ENCODE measurements at places on chromosomes 2 and 18.
A peak's percentile ranks its signal among the peaks of the same experiment; 100 is the strongest.

DNA sequence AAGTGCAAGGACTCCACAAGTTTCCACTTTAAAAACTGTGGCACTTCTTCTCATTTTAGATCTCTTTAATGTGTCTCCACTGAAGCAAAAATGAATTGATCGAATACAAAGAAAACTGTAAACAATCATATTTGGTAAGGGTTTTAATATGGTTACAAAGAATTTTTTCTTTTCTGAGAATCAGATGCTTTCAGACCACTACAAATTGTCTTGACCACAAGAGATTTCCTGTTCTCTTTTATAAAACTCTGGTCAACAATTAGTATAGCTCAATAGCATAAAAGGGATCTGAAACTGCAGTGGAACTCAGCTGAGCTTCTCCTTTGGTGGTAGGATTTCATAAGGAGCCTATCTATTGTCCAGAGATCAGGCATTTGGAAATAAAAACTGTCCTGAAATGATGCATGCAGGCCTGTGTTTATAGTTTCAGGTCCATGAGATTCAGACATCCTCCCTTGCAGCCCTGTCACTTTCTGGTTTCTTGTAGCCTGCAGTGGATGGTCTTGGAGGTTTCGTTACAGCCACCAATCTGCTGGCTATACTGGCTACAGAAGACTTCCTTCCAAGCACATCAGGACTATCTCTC is 120.0 kb downstream of the DOCK10 start:
- no peak for DNase-seq

- no peak for DNase-seq
Observed at GRCh38 chr18:3903337-3903736, 453.4 kb downstream of the TGIF1 start.

DNA sequence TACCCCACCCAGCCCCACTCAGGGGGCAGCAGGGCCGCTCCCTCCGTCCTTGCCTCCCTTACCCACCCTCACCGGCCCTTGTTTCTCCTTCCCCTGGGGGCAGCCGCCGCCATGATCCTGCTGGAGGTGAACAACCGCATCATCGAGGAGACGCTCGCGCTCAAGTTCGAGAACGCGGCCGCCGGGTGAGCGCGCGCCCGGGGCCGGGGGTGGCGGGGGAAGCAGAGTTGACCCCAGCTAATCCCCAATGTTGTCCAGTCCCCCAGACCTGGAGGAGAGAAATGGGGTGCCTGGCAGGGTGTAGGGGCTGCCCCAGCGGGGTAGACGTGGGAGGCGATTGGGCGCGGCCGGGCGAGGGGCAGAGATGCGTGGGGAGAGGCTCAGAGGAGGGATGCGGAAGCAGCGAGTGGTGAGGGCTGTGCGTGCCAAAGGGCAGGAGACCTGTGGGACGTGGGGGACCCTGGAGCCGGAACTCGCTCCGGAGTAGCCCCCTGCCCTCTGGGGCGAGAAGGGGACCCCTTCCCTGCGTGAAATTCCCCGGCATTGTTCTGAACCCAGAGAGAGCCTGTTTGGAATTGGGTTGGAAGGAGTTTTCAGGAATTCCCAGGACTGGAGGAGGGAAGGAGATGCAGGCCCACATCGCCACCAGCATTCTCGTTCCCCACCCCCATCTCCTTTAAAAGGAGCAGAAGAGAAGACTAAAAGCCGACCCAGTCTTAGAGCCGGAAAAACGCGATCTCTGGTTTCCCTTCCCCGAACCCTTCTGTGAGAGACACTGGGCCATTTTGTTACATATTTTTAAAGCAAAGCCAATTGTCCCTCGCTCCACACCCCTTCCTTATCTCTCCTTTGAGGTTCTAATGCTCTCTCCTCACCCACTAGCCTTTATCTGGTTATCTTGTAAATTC is 625 bp downstream of the ARPC2 start:
- peak; percentile 38 for DNase-seq

GRCh38 chr2:200416878-200417277 is 93.0 kb downstream of the KCTD18 start:
- DNase-seq: no peak

GRCh38 chr2:128594953-128595677 is 276.4 kb upstream of the HS6ST1 start:
- DNase-seq: no peak

DNA sequence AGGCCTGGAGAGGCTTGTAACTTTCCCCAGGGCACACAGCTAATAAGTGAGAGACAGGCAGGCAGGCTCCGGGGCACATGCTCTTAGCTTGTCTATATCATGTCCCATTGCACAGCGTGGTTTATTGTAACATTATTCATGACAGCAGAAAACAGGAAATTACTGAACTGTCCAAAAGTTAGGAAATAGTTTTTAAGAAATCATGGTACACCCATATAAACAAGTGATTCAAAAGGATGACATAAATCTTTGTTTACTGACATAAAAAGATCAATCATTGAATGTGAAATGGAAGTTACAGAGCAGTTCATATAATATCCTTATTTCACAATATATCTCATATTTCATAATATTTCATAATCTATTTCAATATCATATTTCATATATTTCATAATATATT is 34.3 kb upstream of the TXNDC2 start:
- no peak for DNase-seq

GRCh38 chr2:108363024-108363907 is 14.5 kb upstream of the SULT1C4 start:
- no peak for DNase-seq

DNA sequence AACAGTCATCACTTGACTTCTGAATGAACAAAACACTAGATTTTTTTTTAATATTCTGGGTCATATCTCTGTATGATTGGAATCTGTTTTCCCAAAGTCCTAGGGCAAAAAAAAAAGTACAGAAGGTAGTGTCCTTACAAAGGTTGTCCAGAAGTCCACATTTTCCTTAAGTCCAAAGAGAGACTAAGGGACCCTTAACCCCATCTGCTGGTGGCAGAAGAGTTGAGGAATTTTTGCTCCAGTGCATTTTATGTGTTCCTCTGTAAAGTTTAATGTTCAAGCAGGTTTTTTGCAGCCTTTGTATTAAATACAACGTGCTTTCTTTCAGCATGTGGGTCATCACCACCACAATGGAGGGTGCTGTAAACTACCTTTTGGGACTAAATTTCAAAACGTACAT is 215.9 kb downstream of the SP3 start:
- DNase-seq: no peak

DNA sequence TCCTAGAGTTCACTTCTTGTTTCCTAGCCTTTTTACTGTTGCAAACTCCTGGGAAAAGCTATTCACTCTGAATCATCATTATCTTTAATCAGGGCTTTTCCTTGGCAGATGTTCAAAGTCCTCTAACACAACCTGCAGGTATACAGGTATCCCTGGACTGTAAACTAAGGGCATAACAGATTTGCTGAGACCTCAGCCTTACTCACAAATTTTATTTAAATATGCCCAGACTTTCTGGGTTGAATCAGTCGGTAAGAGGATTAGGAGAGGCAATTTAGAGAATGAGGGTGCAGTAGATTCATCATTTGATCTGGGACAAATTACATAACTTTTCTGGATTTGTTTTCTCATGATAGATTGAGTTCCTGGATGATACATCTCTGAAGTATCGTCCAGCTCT is 217.8 kb upstream of the STON1 start:
- no peak for DNase-seq

DNA sequence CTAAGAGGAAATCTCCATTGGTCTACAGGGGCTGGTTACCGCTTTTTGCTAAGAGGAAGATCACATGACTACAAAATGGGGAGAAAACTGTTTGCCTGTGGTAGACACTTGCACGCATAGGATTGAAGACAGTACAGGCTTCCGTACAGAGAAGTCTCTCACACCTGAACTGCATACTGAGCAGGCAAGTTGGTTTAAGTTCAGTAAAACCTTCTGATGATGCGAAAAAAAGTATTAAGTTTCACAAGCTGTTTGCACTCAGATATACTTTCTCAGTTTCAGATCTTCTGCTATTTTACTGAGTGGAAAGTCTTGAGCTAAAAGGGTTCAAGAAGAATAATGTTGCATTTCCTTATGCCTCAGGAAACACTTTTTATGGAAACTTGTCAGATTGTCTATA is 292.2 kb upstream of the MC4R start:
- DNase-seq: no peak

DNA sequence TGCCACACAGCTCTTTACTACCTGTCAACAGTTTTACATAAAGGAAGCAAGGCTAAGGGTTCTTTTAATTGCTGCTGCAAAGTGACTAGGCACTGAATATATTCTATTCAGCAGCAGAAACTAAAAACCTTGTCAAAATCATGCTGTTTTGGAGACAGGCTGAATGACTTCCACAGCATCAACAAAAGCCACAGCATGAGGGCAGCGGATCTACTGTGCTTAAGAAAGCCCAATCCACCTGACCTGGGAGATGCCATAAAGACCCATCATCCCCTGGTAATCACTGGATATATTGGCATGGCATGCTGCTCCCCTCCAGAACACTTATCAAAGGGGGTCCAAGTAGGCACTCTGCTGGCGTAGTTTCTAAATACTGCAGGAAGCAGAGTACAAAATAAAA is 715.1 kb upstream of the SLC8A1 start:
- DNase-seq: no peak

DNA sequence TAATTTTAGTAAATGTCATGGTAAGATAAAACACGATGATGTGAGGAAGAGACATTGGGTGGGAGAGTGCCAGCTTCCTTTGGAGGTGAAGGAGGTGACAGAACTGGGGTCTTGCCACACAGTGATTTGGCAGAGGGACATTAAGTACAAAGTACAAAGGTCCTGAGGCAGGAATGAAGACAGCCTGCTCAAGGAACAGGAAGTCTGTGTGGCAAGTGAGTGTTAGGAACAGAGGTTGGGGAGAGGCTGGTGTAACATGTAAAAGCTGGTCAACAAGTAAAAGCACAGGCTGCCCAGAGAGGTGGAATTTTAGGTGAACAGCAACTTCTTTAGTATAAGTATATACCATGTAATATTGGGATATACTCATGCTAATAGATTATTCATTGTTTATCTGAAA is 73.1 kb downstream of the INPP5D start:
- no peak for DNase-seq

GRCh38 chr2:224682134-224682533 is 34.0 kb downstream of the CCDC195 start:
- DNase-seq: no peak

GRCh38 chr2:130355172-130355577 is 681 bp upstream of the PTPN18 start:
- DNase-seq: no peak

- DNase-seq: no peak
Observed at GRCh38 chr2:45729753-45730512, 78.5 kb downstream of the PRKCE start.

- DNase-seq: no peak
Observed at GRCh38 chr2:147588191-147588590, 256.6 kb upstream of the ACVR2A start.

DNA sequence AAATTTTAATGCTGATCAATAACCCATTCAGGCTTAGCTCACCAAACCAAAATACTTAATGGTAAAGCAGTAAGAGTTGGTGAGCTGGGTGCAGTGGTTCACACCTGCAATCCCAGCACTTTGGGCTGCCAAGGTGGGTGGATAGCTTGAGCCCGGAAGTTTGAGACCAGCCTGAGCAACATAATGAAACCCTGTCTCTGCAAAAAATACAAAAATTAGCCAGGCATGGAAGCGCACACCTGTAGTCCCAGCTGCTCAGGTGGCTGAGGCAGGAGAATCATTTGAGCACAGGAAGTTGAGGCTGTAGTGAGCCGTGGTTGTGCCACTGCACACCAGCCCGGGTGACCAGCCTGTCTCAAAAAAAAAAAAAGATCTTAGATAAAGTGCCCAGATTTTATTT is 35.7 kb upstream of the MPP4 start:
- no peak for DNase-seq

GRCh38 chr18:79947054-79947755 is 4.2 kb downstream of the SLC66A2 start:
- no peak for DNase-seq

DNA sequence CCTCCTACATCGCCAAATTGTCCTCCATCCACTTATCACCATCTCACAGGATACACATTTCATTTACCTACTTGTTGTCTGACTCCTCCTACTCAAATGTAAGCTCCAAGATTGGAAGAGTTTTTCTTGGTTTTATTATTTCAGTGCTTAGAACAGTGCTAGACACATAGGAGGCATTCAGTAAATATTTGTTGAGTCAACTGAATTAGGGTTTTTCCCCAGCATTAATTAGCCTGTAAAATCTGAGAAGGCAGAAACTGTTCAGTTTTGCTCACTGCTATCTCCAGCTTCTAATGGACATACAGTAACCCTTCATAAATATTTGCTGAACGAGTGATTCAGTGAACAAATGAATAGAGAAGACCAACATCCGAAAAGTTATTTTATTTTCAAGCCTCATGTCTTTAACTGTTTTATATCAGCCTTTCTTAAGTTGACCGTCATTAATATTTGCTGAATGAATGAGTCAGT is 800 bp downstream of the TTC21B start:
- DNase-seq: no peak

DNA sequence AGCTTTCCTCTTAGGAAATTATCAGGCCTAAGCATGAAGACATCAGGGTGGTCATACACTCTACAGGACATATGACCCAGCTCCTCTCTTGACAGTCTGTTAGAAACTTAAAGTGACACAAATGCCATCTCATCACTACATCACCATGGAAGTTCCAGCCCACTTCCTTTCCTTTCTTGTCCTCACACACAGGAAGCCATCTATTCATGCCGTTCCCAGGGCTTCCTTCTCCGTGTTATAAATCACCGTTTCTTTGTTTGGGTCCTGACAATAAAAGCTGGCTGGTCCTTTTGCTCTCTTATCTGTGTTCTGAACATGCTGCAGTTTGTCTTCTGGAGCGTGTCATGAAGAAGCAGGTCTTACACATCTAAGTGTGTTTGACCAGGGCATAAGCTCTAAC is 692.1 kb upstream of the CELF4 start:
- DNase-seq: no peak

- no peak for DNase-seq
Observed at GRCh38 chr2:159124441-159124911, 156.0 kb downstream of the TANC1 start.

GRCh38 chr2:48213646-48214045 is 307.3 kb upstream of the FBXO11 start:
- no peak for DNase-seq

DNA sequence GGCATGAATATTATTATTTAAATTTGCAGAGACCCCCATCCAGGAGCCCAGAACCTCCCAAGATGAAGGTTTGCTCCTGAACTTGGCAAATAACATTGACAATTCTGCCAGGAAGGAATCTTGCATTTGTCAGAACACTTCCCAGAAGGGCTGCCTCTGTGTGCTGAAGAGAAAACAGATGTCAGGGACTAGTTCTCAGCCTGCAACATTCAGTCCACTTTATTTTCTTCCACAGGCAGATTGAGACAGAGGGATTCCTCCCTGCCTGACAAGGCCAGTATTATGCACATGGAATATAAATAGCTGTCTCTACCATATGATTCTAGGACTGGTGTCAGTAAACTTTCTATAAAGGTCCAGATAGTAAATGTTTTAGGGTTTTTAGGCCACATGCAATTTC is 171.5 kb upstream of the SIX2 start:
- no peak for DNase-seq

All from activated T-helper 1 cell treated with anti-CD3 and anti-CD28 coated beads, Interleukin-2, amount 50 U/mL, for 16 hours (primary cell).